ENCODE measurements at places on chromosomes 3 and 15.

- DNase-seq = no peak
Measured at GRCh38 chr3:50278880-50279224, at the start of gene LSMEM2. Gene LSMEM2 (plus strand): TSS chr3:50279087. CDS start chr3:50279114, 27 bp downstream.

DNA sequence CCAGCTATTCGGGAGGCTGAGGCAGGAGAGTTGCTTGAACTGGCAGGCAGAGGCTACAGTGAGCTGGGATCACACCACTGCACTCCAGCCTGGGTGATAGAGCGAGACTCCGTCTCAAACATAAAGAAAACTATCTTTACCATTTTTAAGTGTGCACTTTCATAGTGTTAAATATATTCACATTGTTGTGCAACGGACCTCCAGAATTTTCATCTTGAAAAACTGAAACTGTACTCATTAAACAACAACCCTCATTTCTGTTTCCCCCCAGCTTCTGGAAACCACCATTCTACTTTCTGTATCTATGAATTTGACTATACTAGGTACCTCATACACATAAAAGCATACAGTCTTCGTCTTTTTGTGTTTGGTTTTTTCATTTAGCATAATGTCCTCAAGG, 375.1 kb downstream of the SHQ1 start:
- no peak for DNase-seq

- no peak for DNase-seq
Measured at GRCh38 chr3:135020181-135020580, 225.1 kb downstream of the EPHB1 start.

DNA sequence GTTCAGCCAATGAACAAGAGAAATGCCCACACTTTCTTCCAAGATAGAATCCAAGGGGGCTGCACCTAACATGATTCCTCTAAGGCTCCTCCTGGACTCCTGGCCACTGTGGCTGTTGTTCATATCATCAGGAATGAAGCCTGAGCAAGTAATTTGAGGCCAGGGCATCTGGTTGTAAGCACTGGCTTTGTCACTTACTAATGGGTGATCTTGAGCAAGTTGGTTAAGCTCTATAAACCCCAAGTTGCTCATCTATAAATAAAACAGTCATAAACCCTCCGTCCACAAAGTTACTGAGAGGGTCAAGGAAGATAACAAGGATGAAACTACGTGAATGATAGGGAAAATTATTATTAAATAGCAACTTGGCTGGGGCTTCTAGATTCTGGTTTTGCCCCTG, 58.3 kb downstream of the CDC25A start:
- no peak for DNase-seq

GRCh38 chr15:29785642-29786041, 36.6 kb downstream of the TJP1 start:
- DNase-seq = no peak

DNA sequence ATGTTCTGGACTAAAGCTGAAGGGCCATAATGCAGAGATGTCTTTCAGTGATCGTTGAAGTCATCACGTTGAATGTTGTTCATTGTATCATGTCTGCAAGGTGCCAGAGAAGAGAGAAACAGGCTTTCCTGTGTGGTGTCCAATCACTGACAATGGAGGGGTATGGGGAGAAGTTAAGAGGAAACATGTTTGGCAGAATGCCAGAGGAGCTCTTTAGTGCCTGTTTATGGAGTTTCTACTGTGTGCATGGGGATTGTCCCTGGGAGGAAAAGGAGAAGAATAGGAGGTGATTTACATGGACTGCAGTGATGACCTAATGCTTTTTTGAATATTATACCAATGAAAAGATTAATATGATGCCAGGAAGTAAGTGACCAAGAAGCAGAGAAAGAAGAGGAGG, 11.7 kb downstream of the SCAANT1 start:
- no peak for DNase-seq

DNA sequence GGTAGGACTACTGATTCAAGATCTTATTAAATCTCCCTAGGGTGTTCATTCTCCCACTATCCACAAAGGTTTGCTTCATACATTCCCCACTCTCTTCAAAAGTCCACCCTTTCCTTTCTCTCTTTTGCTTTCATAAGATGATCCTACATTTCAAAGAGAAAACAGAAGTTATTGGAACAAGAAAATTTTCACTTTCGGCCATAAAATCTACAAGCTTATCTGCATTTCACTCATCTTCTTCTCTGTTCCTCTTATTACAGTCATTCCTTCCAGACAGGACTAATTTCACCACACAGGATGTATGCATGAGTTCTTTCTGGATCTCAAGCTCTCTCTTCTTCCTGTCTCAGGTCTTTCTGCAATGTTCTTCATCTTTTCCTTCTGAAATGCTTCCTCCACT, 238.7 kb downstream of the ISL2 start:
- no peak for DNase-seq

- no peak for DNase-seq
Measured at GRCh38 chr3:127691974-127692373, 19.2 kb downstream of the ABTB1 start.

DNA sequence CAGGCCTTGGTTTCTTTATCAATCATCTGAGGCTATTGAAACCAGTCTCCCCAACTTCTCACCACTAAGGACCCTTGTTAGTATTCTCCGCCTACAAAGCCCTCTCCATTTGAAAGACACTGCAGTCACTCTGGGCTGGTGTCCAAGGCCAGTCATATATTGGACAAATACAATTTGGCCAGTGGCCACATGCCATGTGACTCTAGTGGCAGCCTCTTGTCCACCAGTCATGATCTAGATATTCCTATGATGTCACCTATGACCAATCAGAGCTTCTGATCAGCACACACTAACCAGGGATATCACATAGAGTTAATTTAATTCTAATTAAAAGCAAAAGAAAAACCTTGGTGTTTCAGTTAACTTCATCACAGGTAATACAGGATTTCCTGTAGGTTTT, 68.2 kb downstream of the RAB11A start:
- DNase-seq = no peak

DNA sequence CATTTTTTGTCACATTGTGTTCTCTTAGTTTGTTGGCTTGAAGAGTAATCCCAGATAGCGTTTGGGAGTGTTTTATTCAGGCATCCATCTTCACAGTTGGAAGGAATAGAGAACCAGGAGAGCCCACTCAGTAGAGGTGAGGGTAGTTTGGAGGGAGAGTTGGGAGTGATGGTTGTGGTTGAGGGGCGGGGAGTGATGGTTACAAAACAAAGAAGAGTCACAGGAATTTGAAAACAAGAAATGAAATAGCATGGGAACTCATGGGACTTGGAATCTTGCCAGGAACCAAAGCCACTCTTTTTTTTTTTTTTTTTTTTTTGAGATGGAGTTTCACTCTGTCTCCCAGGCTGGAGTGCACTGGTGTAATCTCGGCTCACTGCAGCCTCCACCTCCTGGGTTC, 36.3 kb downstream of the DUT start:
- no peak for DNase-seq

GRCh38 chr3:16304061-16305010, 39.3 kb downstream of the OXNAD1 start:
- no peak for DNase-seq

GRCh38 chr3:107637416-107638183, 114.8 kb downstream of the BBX start:
- DNase-seq = no peak

DNA sequence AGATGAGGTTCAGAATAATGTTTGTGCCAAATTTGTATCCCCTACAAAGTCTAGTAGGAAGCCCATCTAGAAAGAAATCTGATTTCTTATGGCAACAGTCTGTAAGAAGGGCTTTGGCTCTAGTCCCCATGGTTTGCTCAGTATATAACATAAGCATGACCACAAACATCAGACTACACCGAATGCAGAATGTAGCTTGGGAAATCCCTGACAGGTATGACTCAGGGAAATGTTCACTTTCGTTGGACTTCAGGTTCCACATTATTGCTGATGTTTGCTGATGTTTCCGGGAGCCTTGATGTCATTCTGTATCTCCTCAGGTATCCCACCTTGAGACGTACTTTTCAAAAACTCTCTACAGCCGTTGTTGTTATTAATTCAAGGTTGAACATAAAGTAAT, 304.4 kb upstream of the TGFBR2 start:
- DNase-seq = no peak

GRCh38 chr3:82581350-82581749, 819.9 kb upstream of the GBE1 start:
- no peak for DNase-seq

GRCh38 chr3:146501752-146502151, 32.4 kb upstream of the PLSCR2 start:
- DNase-seq = no peak

- no peak for DNase-seq
Measured at GRCh38 chr3:126019683-126020082, 50.7 kb downstream of the ROPN1B start.

DNA sequence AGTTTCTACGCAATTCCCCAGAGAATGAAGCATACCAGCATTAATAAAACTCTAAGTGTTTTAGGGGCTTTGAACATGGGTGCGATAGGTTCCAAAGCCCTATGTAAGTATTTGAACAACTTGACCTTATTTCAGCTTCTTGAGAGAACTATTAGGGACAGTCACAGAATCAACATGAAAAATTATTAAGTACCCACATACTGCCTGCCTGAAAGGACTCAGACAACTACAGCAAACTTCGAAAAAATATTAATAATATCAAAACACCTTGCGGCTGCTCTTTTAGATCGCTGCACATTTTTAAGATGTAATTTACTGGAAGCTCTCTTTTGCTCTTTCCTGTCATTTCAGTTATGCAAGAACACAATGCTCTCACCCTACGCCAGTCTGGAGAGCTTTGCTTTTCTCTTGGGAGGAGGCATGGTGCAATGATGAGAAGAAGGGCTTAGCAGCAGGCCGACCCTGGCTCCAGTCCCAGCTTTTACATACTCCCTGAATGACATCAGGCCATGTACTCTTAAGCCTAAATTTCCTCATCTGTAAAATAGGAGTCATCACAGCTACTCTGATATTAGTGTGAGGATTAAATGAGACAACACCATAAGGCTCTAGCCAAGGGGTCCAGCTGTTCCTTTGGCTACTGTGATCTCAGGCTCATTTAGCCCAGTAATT, 640.7 kb downstream of the FHIT start:
- DNase-seq = no peak

- no peak for DNase-seq
Measured at GRCh38 chr15:89591834-89592233, 16.6 kb downstream of the TICRR start.

GRCh38 chr15:79007066-79007465, 62.2 kb upstream of the CTSH start:
- DNase-seq = no peak

- DNase-seq = no peak
Measured at GRCh38 chr3:162738784-162739183, 1242.2 kb downstream of the OTOL1 start.

- no peak for DNase-seq
Measured at GRCh38 chr3:25548836-25549235, 115.9 kb downstream of the TOP2B start.

DNA sequence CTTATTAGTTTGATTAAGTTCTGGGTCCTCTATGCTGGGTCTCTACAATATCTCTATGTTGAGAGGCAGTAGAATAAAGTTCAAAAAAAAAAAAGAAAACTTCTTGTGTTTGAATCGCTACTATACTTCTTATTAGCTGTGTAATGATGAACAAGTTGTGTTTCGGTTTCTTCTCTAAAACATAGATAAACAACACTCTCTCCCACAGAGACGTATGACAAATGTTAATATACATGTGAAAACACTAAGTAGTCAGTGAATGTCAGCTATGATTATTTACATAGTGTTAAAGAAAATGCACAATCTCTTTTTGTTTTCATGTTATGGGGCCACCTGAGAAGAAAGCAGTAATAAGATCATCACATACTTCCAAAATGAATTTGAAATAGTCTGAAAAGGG, 45.3 kb downstream of the ACAP2 start:
- no peak for DNase-seq

DNA sequence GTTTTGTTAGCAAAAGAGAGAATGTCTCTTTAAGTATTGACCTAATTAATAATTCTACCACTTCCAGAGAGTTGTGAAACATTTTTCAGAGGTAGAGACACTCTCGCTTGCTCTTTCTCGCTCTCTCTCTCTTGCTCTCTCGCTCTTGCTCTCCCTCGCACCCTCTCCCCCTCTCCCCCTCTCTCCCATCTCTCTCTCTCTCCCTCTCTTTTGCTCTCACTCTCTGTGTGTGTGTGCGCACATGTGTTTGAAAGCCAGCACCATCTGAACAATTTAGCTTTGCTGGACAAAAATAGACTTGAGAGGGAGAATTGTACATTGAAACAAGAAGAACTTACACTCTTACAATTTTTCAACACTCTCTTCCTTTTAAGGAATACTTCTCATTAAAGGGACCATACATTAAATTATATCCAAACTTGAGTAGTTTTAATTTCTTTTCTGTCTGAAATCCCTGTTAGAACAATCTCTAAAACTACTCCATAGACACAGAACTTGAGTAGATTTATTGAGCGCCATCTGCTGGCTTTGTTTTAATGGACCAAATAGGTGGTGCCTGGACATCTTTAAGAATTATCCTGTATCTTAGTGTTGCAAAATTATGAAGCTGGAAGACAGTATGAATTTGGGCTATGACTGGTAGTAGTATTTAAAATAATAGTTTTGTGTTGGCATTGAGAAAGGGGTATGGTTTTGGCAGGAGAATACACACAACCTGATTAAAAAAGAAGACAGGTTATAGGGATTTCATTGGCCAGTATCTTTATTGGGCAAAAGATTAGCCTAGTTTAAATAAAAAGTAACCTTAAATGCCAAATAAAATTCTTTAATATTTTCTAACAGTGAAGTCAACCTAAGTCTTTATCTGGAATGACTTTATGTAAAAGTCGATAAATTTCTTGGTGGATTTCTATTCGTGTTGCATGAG, 124.6 kb downstream of the AKAP13 start:
- DNase-seq = no peak

DNA sequence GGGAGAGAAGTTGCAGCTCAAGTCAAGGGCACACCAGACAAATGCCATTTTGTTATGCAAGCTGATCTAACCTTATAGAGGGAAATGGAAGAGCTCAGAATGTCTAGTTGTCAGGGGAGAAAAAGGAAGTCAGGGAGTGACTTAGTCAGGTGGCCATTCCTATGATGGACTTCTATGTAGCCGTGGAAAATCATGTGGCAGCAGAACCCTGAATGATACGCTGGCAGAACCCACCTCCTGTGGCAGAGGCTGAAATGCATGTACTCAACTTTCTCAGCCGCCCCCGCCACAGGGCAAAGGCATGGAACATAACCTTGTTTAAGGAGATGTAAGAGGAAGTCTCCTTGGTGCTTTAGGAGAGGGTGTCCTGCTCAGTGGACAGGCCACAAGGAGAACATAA, 37.7 kb upstream of the PARL start:
- no peak for DNase-seq

- no peak for DNase-seq
Measured at GRCh38 chr3:135023996-135024658, 229.1 kb downstream of the EPHB1 start.
